ENCODE measurements at places on chromosomes 5 and 9. TPM values are rescaled to one million over a fixed set of nuclear protein-coding genes. Genes with fewer than 3 reads are reported as not detected.

Gene ADAMTSL2
- polyA plus RNA-seq: 0.31 TPM

Gene ITGA2
- 52.1 TPM for polyA plus RNA-seq

Gene SNCB
- 0.15 TPM for polyA plus RNA-seq

Gene CKS2
- polyA plus RNA-seq: 362 TPM

Gene ECSCR
- 13.5 TPM for polyA plus RNA-seq

Gene ACTBL2
- 0.99 TPM for polyA plus RNA-seq

Gene CNTNAP3B
- not detected for polyA plus RNA-seq

Gene SHOC1
- polyA plus RNA-seq: not detected

Gene INPP5E
- 12.8 TPM for polyA plus RNA-seq

DNA sequence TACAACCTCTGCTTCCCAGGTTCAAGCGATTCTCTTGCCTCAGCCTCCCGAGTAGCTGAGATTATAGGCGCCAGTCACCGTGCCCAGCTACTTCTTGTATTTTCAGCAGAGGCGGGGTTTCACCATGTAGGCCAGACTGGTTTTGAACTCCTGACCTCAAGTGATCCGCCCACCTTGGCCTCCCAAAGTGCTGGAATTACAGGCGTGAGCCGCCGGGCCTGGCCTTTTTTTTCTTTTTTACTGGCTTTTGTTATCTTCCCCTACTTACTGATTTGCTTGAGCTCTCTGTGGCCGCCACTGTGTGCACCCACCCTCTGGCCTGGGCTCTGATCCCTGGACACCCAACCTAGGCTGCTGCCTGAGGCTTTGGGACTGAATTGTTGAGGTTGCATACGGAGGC is 60.3 kb downstream of the ANKRD33B start:
- no peak overlapping the region for H3K4me3 ChIP-seq
- no peak overlapping the region for H3K27ac ChIP-seq
- H3K36me3 ChIP-seq: no peaks in the 10 kb centered on the region
- H3K4me1 ChIP-seq: peaks cover 7% of the 10 kb centered on the region
- no peak for DNase-seq
- no peaks in the 10 kb centered on the region for H3K27me3 ChIP-seq

DNA sequence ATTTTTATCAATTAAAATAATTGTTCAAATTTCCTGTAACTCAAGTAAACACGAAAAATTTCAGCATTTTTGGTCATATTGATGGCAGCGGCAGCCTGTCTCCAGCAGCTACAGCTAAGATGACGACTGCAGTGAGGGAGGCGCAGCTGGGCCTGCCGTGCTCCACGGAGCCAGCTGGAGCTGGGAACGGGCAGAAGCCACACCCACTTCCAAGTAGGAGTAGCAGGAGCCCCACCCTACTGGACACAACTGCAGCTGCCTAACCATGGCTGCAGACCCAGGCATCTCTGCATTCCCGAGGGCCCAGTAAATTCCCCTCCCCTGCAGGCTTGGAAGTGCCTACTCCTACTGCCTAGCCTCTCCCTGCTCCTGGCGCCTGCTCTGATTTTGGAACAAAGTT is 2031.7 kb downstream of the EFNA5 start:
- no peaks in the 10 kb centered on the region for H3K4me1 ChIP-seq
- H3K36me3 ChIP-seq: no peaks in the 10 kb centered on the region
- no peak overlapping the region for H3K4me3 ChIP-seq
- DNase-seq: no peak
- no peak overlapping the region for H3K27ac ChIP-seq
- no peaks in the 10 kb centered on the region for H3K27me3 ChIP-seq

DNA sequence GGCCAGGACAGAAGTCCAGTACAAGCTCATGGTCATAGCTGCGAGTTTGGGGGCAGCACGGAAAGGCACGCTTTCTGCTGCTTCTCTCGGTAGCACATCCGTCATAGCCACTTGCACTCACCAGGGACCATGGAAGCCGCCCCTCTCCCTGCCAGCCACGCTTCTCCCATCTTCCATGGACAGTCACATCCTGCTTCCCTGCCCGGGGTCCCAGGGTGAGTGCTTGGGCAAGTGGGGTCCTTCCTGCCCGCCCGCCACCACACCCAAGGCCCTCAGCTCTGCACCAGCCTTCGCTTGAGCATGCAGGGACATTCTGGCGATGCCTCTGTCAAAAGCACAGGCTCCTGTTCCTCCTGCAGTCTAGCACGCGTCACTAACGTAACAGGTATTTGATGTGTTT is 13.1 kb upstream of the IRX2 start:
- H3K27ac ChIP-seq: no peak overlapping the region
- no peak for DNase-seq
- peaks cover 30% of the 10 kb centered on the region for H3K27me3 ChIP-seq
- H3K4me1 ChIP-seq: no peaks in the 10 kb centered on the region
- H3K4me3 ChIP-seq: no peak overlapping the region

DNA sequence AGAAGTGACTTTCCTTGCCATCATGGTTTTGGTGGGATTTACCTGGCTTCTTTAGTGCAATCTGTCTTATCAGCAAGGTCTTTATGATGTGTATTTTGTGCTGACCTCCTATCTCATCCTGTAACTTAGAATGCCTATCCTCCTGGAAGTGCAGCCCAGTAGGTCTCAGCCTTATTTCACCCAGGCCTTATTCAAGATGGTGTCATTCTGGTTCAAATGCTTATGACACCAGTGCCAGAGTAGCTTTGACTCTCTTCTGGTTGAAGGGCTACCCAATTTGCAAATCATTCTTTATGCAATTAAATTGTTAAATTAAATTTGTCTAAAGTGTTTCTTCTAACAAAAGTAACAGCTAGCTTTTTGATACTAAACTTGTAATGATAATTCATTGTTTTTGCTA is 58.8 kb upstream of the PRDM9 start:
- H3K4me1 ChIP-seq: no peaks in the 10 kb centered on the region
- DNase-seq: no peak
- no peaks in the 10 kb centered on the region for H3K36me3 ChIP-seq
- no peak overlapping the region for H3K4me3 ChIP-seq
- H3K27ac ChIP-seq: no peak overlapping the region

- no peaks in the 10 kb centered on the region for H3K4me1 ChIP-seq
- H3K27me3 ChIP-seq: no peaks in the 10 kb centered on the region
- no peak overlapping the region for H3K27ac ChIP-seq
- DNase-seq: no peak
- H3K4me3 ChIP-seq: no peak overlapping the region
These were observed 227.2 kb downstream of the NSG2 start for GRCh38 chr5:174272671-174273070.

DNA sequence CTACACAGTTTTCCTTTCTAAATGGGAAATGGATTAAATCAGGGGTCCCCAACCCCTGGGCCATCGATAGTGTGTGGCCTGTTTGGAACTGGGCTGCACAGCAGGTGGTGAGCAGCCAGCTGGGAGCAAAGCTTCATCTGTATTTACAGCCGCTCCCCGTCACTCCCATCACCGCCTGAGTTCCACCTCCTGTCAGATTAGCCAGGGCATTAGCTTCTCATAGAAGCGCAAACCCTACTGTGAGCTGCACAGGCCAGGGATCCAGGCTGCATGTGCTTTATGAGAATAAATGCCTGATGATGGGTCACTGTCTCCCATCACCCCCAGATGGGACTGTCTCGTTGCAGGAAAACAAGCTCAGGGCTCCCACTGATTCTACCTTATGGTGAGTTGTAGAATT is 41.2 kb upstream of the FLT4 start:
- DNase-seq: no peak
- H3K4me1 ChIP-seq: no peaks in the 10 kb centered on the region
- no peaks in the 10 kb centered on the region for H3K36me3 ChIP-seq
- no peak overlapping the region for H3K4me3 ChIP-seq

GRCh38 chr9:130271473-130271872 is 5.9 kb downstream of the HMCN2 start:
- H3K36me3 ChIP-seq: no peaks in the 10 kb centered on the region
- no peak for DNase-seq
- H3K27ac ChIP-seq: no peak overlapping the region
- peaks cover 16% of the 10 kb centered on the region for H3K4me1 ChIP-seq

DNA sequence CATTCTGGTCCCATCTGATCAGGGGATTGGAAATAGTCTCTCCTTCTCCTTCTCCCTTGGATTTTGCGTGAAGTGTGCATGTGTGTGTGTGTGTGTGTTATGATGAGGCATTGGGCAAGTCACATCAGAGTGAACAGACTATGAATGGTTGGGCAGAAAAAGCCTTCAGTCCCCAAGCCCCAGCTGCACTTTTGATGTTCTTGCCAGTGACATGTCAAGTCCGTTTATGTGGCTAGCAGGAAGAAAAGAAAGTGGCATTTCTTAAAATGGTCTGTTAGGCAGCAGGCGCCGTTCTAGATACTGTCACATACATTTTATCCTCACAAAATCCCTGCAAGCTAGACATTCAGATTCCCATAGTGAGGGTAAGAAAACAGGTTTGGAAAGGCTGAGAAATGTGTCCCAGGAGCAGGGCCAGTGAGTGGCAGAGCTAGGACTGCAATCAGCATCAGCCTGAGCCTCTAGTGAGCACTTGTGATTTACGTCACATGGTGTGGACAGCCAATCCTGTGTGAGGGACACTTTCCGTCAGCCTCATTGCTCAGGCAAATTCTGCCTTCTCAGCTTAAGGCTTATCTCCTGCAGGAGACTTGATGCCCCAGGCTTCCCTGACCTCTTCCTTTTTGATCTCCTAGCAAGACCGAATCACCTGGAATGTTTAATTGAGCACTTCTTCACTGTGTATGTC is 60.4 kb downstream of the GLRA1 start:
- no peaks in the 10 kb centered on the region for H3K4me1 ChIP-seq
- no peaks in the 10 kb centered on the region for H3K36me3 ChIP-seq
- H3K4me3 ChIP-seq: no peak overlapping the region
- DNase-seq: no peak
- no peaks in the 10 kb centered on the region for H3K27me3 ChIP-seq
